SW480 (cell line): ENCODE measurements at places on chromosomes 7 and 10.

DNA sequence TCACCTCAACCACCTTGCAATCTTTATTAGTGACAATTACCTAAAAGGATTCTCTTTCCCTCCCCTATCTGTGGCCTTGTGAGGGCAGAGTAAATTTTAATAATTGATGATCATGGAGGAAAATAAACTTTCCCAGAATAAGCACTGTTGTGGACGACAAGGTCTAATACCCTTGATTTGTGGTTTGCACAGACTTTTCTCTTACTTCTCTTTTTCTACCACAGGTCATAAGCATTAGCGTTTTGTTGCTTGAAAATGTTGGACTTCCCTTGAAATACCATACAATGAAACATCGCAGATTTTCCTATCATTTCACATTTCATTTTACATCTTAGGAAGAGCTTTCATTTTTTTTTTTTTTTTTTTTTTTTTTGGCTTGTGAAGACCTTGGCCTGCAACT, 188.1 kb upstream of the TMEM72 start:
- DNase-seq: no peak

- no peak for DNase-seq
These were observed 29.6 kb downstream of the LOXL4 start for GRCh38 chr10:98238391-98238790.

DNA sequence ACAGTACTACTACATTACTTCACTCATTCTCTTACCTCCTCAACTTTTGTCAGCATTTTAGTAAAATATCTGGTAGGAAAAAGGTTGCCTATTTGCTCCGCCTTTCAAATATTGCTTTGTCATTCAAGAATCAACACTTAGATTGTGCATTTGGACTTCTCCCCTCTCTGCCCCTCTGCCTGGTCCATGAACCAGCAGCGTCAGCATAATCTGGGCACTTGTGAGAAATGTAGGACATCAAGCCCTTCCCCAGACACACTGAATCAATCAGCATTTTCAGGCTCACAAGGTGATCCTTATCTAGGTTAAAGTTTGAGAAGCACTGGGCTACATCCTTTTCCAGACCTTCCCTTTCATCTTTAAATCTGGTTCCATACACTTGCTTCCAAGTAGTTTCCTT, 16.3 kb downstream of the SLC13A1 start:
- no peak for DNase-seq

GRCh38 chr7:29139191-29139590, 7.1 kb downstream of the CPVL start:
- no peak for DNase-seq

DNA sequence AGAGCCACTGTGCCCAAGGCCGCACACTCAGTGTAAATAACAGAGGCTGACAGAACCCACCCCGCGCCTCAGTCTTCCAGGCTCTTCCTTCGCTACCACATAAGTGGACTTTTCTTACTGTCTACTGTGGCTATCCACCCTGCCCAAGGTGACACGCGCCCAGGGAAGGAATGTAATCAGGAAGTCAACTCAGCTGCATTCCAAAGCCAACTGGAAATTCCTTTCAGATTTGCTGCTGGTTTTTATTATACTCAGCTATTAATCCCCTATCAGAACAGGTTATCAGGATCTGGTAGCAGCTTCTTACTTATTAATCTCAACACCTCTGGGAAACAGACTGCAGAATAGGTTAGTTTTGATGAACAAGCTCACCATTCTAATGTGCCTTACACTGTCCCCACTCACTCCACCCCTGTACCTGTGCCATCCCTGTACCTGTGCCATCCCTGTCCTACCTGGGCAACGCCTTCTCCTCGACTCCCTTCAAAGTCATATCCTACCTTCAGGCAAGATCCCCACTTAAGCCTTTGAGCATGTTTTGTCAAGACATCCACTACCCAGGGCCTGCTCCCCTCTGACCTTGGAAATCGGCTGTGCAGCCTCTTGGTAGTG, 90.7 kb downstream of the NHLRC2 start:
- DNase-seq: peak; percentile 65

DNA sequence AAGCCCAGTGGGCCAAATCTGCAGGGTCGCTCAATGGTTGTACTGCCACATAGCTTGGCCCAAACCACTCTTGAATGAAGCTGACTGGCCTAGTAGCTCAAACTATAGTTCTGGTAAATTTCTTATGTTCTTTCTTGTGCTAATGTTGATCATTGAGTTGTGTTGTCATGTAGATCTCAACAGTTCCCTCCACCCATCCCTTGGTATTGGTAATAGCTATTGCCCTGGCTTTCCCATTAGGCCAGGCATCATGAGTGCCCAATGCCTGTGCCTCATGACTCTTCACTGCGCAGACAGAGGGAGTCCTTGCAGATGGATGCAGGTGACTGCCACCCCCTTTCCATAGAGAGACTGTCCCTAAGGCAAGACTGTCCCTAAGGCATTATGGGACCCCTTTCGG, 988.4 kb downstream of the KCNMA1 start:
- no peak for DNase-seq

DNA sequence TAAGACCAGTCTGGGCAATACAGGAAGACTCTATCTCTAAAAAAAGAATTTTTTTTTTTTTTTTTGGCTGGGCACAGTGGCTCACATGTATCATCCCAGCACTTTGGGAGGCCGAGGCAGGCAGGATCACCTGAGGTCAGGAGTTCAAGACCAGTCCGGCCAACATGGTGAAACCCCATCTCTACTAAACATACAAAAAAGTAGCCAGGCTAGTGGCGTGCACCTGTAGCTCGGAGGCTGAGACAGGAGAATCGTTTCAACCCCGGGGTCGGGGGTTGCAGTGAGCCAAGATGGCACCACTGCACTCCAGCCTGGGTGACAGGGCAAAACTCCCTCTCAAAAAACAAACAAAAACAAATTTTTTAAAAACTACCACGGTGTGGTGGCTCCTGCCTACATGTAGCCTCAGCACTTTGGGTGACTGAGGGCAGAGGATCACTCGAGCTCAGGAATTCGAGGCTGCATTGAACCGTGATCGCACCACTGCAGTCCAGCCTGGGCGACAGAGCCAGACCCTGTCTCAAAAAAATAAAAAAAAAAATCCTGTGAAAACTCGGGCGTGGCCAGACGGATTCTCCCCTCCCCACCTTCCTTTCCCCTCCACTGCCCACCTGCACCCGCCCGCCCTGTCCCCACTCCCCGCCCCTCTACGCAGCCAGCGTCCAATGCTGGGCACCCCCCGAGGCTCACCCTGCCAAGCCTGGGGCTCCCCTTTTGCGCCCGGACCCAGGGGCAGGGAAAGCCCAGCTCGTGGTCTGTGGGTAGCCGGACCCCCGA, 745 bp upstream of the ORAI2 start:
- no peak for DNase-seq

DNA sequence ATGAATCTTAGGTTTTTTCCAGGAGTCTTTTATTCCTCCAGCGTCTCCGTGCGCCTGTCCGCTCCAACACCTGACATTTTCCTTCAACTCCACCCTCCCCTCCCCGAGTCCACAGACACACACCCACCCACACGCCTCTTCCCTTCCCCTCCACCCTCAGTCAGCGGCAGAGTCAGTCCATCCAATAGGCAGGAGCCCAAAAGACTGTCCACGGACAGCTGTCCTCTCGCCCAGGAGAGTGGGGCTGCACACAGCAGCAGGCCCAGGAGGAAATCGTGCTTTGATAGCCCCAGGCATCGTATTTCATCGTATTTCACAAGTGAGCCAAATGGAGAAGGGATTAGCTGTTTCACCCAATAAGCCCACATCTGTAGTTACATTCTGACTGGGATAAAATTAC, 285.1 kb downstream of the ZEB1 start:
- peak; percentile 11 for DNase-seq

DNA sequence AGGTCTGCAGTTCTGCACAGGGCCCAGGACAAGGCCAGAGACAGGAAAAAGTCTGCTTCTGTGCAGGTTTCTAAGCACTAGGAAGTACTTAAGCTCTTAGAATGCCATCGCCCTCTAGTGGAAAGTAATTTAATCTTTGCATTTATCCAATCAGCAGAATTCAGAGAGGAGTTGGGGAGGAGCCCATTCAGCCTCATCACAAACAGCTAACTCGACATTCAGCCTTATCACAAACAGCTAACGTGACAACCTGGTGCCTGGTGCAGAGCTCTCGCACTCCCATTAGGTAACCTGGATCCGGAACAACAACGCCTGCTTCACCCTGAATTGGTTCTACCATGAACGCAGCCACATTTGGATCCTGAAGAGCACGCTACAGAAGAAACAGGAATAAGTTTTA, 15.2 kb downstream of the OAT start:
- DNase-seq: peak; percentile 78

DNA sequence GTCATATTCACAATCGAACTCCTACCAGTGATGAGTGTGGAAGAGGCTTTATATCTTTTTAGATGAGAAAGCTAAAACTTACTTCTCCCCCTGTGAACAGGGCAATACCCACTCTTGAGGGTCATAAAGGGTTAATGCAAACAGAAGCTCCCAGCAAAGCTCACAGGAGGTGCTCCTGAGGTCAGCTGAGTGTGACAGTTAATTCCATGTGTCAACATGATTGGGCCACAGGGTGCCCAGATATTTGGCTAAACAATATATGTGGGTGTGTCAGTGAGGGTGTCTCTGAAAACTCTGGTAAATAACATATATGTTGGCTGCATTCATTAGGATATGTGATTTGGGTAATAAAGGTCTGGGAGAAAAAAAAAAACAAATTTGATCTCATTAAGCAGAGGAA, 86.0 kb downstream of the HIP1 start:
- no peak for DNase-seq
